Fibroblast of skin of left biceps (primary cell): ENCODE measurements at places on chromosomes 6 and 20.

- no peak for DNase-seq
Measured at GRCh38 chr6:30700340-30700739, 9.6 kb upstream of the NRM start.

GRCh38 chr6:38589367-38589720 lies 50.4 kb downstream of the BTBD9 start:
- no peak for DNase-seq

DNA sequence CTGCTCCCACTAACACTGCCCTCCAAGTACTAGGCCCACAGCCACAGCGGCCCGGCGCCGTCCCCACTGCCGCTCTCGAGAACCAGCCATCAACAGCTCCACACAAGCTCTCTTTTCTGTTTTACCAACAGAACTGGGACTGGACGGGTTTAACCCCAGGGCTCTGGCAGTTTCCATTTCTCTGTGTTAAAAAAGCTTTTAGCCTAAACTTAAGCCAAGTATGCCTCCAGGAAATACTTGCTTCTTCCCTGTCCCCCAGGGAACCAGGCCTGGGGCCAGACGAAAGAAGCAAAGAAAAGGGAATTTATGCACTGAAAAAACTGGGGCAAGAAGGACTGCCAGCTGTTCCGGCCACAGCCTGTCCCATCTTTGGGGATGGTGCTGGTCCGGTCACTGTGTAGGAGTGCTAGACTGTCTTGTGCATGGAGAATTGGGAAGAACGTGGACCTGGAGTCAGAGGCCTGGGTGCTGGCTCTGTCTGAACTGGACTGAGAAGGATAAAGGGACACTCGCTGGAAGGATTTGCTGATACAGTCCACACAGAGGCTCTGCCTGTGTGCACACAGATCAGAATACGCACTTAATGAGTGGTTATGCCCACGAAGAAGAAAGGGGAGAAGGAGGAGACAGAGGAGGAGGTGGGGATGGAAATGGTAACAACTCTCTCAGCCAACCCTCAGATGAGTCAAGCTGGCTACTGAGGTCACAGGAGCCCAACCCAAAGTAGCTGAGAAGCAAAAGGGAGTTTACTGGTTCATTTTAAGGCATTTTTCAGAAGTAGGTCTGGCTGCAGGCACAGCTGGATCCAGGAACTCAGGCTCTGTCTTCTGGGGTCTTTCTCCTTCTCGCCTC lies 254.4 kb upstream of the PMEPA1 start:
- no peak for DNase-seq

- no peak for DNase-seq
Measured at GRCh38 chr6:152268846-152269442, 368.2 kb downstream of the SYNE1 start.

DNA sequence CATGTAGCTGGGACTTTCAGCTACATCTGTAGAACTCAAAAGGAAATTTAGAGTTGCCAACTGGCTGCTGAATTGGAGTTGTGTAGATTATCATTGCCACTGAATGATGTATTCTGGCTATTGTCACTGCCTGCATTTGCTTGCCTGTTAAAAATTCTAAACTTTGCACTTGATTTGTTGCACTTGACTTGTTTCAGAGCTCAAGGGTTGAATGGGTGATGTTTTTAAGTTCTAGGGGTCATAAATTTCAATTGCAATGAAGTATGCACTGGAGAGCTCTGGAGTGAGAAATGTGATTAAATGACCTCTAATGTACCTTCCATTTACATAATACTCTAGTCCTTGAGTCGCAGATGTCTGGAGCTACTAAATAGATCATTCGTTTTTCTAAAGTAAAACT lies 102.4 kb downstream of the TNFRSF21 start:
- no peak for DNase-seq

GRCh38 chr6:70863343-70863742 lies 93.5 kb downstream of the B3GAT2 start:
- DNase-seq, result no peak

GRCh38 chr6:170455335-170455979 lies 97.7 kb downstream of the PSMB1 start:
- no peak for DNase-seq

DNA sequence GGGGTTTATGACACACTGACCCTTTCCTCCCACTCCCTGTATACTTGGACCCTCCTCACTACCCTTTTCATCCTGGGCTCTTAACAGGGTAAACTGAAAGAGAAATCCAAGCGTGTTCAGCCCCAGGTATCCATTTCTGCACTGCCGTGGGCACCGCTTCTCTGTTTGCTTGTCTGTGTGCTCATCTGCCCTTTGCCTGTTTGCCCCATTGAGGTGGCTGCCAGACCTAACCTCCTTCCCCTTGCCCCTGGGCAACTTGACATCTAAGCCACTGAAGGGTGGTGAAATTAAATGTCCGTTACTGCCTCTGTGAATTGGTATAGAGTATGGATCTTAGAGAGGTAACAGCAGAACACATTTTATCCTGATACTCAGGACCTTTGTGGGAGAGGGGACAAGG lies 38.7 kb downstream of the ACSS2 start:
- no peak for DNase-seq

- no peak for DNase-seq
Measured at GRCh38 chr20:34916774-34917354, 38.7 kb downstream of the GSS start.

DNA sequence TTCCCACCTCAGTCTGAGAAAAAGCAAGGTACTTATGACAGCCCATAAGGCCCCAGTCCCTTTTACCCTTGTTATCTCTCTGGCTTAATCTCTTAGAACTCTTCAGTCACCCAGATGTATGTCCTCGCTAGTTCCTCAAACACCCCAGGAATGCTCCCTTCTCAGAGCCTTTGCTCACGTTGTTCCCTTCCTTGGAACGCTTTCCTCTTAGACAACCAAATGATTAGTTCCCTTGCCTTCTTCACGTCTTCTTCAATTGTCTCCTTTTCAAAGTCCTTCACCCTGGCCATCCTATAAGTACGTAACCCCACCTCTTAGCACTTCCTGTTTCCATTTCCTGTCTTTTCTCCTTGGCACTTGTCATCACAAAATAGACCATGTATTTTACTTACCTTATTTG lies 1.1 kb upstream of the APOBEC2 start:
- no peak for DNase-seq

GRCh38 chr6:125577124-125577662 lies 172.2 kb upstream of the HEY2 start:
- DNase-seq, result no peak

GRCh38 chr6:18388942-18389341 lies 1.8 kb downstream of the RNF144B start:
- DNase-seq, result peak; percentile 35

DNA sequence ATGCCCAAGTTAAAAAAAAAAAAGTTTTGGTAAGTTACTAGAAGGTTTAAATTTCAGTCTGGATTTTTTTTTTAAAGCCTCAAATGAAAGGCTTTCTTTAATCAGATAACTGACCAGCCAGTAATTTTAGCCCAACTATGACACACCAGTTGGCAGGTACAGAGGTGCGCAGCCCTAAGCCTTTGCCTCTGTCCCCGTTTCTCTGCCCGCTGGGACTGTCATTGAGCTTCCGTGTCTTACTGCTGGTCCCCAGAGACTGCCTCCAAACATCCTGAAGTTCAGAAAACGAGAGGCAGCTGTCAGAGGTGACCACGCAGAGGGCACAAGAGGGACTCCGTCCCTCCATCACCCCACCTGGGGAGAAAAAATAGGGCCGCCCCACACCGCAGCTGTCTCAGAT lies 118.2 kb downstream of the RPS12 start:
- no peak for DNase-seq

DNA sequence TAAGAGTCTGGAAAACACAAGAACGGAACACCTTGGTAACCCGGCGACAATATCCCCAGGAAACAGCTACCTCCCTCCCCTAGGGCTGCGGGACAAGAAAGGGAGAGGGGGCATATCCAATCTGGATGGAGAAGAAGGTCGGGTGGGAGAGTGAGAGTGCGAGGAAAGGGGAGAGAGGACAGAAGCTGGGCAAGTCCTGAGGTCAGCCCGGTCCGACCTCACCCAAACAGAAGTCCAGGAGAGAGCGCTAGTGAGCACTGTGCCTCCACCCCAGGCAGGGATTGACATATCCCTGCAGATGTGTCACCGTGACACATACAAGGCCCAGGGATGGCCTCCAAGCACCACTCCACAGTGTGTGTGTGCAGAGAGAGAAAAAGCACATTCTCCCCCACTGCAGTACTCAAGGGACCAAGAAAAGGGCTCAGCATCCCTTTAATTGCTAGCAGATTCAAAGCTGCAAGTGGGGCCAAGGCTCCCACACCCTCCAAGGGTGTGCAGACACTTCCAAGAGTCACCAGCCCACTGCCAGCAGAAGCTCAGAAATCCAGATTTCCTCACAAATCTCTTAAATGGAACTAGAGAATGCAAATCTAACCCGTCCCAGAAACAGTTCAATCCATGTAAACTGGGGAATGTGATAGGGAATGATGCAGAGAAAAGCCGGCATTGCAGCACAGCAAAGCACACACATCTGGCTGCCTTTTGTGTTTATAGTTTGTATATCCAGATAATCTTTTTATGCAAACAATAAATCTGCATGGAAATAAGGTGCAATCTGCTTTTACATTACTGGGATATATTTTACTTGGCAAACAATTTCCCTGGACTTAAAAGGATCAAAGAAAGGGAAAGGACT lies 3.1 kb downstream of the PXDC1 start:
- DNase-seq, result no peak

DNA sequence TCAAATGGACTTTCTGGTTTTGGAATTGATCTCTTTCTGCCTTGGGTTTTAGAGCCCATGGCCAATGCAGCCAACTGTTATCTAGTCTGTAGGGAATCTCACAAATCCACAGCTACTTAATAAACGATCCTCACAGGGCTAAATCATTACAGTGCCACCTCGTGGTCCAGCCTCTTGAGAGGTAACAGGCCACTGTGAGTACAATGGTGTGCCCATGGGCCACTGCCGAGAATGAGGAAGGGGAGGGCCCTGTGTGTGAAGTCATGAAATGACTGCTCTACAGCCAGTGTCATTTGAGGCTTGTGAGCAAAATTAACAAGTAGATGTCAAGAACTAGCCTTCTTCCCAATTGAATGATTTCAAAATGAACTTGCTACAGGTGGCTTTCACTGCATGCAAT lies 54.3 kb upstream of the GMPR start:
- no peak for DNase-seq

- no peak for DNase-seq
Measured at GRCh38 chr6:129725341-129725740, 15.4 kb upstream of the ARHGAP18 start.
